Memory B cell (primary cell): ENCODE measurements at places on chromosomes 11 and 22.

DNA sequence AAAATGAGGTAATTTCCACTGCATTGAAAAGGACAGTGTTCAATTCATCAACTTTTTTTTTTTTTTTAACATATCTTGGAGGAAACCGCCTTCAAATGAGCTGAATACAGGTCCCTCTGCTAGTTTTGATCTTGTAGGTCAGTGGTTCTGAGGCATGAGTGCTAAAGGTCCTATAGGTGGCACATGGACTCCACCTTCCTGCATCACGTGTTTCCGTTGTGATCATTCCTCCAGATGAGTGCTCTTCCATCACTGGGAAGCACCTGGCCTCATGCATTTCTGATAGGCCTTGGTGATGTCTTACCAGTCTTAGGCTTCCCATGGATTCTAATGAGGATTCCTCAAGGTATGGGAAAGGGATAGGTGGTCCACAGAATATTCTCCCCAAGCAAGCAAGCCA lies 37.8 kb downstream of the FDX1 start:
- H3K27ac ChIP-seq = no peak overlapping the region
- no peak for DNase-seq
- H3K27me3 ChIP-seq = no peaks in the 10 kb centered on the region
- no peaks in the 10 kb centered on the region for H3K4me1 ChIP-seq
- H3K36me3 ChIP-seq = peaks cover 11% of the 10 kb centered on the region

DNA sequence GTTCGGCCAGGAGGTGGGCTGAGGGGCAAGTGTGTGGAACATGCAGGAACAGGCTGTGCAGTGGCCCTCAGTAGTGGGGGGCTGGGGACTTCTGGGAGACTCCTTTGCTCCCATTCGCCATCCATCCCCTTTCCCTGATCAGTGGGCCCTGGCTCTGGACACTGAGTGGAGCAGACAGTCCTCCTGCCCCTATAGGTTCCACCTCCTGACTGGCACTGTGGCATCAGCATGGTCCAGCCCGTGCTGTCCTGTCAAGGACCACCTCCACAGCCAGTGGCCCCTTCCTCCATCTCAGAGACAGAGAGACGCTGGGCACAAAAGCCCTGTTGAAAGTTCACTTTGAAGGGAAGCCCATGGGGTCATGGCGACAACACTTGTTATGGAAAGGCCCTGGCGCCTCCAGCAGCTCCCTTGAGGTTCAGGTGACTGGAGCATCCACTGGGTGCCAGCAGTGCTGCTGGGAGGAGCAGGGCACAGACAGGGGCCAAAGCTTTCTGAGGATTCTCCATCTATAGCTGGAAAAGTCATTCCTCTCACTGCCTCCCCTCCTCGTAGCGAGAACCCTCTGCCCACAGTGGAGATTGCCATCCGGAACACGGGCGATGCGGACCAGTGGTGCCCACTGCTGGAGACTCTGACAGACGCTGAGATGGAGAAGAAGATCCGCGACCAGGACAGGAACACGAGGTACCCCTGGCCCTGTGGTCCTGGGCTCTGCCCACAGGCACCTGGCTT lies 5.6 kb downstream of the DERL3 start:
- no peak overlapping the region for H3K4me3 ChIP-seq
- H3K36me3 ChIP-seq = peaks cover 12% of the 10 kb centered on the region

GRCh38 chr11:47160753-47161133 lies 15.9 kb downstream of the ARFGAP2 start:
- no peak for DNase-seq
- peaks cover 3% of the 10 kb centered on the region for H3K36me3 ChIP-seq
- H3K27me3 ChIP-seq = no peaks in the 10 kb centered on the region

- H3K27ac ChIP-seq = no peak overlapping the region
- peaks cover 5% of the 10 kb centered on the region for H3K36me3 ChIP-seq
- no peak overlapping the region for H3K4me3 ChIP-seq
- peaks cover 17% of the 10 kb centered on the region for H3K27me3 ChIP-seq
- H3K4me1 ChIP-seq = no peaks in the 10 kb centered on the region
Observed at GRCh38 chr11:7413961-7414915, 71.1 kb upstream of the OLFML1 start.

DNA sequence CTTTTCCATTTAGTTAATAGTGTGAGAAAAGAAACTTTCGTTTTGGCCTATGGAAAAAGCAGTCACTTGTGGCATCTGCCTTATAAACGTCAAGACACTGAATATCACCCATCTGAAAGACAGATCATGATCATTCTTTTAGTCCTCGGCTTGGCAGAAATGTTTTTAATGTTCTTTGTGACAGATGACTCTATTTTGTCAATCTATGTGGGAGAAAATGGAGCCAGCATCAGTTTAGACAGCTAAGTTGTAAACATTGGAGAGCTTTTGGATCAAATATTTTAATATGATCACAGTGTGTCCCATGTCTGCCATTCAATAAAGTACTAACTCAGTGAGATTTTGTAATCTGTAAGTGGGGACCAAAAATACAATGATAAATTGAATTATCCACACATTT lies 85.1 kb upstream of the LUZP2 start:
- no peak for DNase-seq
- H3K27me3 ChIP-seq = no peaks in the 10 kb centered on the region
- H3K36me3 ChIP-seq = no peaks in the 10 kb centered on the region
- H3K4me1 ChIP-seq = no peaks in the 10 kb centered on the region

DNA sequence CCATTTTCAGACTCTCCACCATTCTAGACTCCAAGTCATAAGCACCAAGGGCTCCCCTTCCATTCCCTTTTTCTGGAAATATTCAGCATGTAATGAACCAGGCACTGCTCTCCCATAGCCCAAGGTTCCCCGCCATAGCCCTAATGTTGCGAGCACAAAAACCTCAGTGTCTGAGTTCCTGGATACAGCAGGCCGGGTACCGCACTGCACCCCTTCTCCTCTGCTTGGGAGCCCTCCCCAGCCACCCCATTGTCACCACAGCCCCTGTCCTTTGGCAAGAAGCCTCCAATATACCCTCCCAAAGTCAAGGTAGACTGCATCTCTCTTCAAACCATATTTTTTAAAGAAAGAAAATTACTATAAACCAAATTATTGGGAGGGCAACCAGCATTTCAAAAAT lies 1341.1 kb downstream of the BRD1 start:
- DNase-seq = no peak
- H3K36me3 ChIP-seq = no peaks in the 10 kb centered on the region
- H3K4me3 ChIP-seq = no peak overlapping the region
- no peak overlapping the region for H3K27ac ChIP-seq
- peaks cover 15% of the 10 kb centered on the region for H3K27me3 ChIP-seq

- H3K4me3 ChIP-seq = no peak overlapping the region
- no peaks in the 10 kb centered on the region for H3K4me1 ChIP-seq
- no peak overlapping the region for H3K27ac ChIP-seq
Observed at GRCh38 chr11:112523477-112523876, 262.8 kb upstream of the PLET1 start.

- no peak overlapping the region for H3K27ac ChIP-seq
- peaks cover 4% of the 10 kb centered on the region for H3K4me1 ChIP-seq
- DNase-seq = peak; percentile 6
Observed at GRCh38 chr11:8066036-8066910, 14.7 kb upstream of the TUB start.

DNA sequence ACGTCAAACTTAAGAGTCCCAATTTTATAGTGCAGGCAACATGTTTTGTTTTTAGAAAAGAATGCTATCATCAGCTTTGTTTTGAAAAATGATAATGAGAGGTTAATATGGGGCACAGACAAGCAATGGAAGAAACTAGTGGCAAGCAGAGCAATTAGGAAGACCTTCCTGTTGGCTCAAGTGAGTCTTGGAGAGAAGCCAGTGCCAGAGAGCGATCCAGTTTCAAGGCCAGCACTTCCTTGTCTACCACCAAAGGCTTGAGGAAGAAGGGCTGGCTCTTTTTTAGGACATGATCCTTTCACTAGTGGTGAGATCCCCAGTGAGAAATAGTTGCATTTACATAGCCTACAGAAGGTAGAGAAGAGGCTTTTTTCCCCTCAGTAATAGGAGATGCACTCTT lies 1340.7 kb downstream of the LRRC4C start:
- no peak for DNase-seq
- H3K27ac ChIP-seq = no peak overlapping the region
- H3K4me1 ChIP-seq = no peaks in the 10 kb centered on the region
- no peaks in the 10 kb centered on the region for H3K36me3 ChIP-seq
- H3K4me3 ChIP-seq = no peak overlapping the region
- H3K27me3 ChIP-seq = no peaks in the 10 kb centered on the region

GRCh38 chr22:19517919-19518611 lies 6.1 kb downstream of the CLDN5 start:
- no peak overlapping the region for H3K4me3 ChIP-seq
- H3K27me3 ChIP-seq = peaks cover 3% of the 10 kb centered on the region
- no peak overlapping the region for H3K27ac ChIP-seq
- no peaks in the 10 kb centered on the region for H3K4me1 ChIP-seq

GRCh38 chr11:121494355-121495099 lies 41.8 kb upstream of the SORL1-AS1 start:
- H3K27ac ChIP-seq = peak overlapping the region; percentile 67
- peaks cover 7% of the 10 kb centered on the region for H3K27me3 ChIP-seq
- peaks cover 32% of the 10 kb centered on the region for H3K4me1 ChIP-seq
- H3K4me3 ChIP-seq = peak overlapping the region; percentile 74
- peaks cover 16% of the 10 kb centered on the region for H3K36me3 ChIP-seq

- no peaks in the 10 kb centered on the region for H3K36me3 ChIP-seq
- DNase-seq = no peak
Observed at GRCh38 chr11:35950082-35950481, 6.2 kb downstream of the LDLRAD3 start.

- DNase-seq = no peak
- no peak overlapping the region for H3K27ac ChIP-seq
- no peaks in the 10 kb centered on the region for H3K27me3 ChIP-seq
Observed at GRCh38 chr22:23684026-23684425, 6.8 kb upstream of the RGL4 start.
